ENCODE measurements at places on chromosomes 6 and 20.

GRCh38 chr20:63653041-63653973 lies at the start of gene STMN3:
TSS of gene STMN3 (minus strand) at chr20:63653424. CDS start at chr20:63653345, 79 bp downstream.
- DNase-seq = peak; percentile 98

DNA sequence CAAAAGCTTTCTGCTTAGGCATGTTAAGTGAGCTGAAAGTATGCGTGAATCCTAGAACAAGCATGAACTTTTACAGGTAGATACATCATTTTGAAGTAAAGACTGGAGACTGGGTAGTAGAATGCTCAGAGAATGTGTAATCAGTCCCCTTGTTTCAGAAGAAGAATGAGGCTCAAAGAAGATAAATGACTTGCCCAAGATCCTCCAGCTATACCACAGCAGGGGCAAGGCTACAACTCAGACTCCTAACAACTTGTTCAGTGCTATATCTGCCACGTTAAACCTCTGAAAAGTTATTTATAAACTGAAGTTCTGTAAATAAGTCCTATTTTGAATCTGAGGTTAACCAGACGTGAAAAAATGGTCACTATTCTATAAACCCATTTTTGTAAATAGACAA lies 2.9 kb downstream of the RIPOR2 start:
- no peak for DNase-seq

- peak; percentile 59 for DNase-seq
Observed at GRCh38 chr6:108363889-108364313, 69.0 kb downstream of the AFG1L start.

GRCh38 chr6:108998485-108998884 lies 96.2 kb downstream of the SESN1 start:
- DNase-seq = no peak

DNA sequence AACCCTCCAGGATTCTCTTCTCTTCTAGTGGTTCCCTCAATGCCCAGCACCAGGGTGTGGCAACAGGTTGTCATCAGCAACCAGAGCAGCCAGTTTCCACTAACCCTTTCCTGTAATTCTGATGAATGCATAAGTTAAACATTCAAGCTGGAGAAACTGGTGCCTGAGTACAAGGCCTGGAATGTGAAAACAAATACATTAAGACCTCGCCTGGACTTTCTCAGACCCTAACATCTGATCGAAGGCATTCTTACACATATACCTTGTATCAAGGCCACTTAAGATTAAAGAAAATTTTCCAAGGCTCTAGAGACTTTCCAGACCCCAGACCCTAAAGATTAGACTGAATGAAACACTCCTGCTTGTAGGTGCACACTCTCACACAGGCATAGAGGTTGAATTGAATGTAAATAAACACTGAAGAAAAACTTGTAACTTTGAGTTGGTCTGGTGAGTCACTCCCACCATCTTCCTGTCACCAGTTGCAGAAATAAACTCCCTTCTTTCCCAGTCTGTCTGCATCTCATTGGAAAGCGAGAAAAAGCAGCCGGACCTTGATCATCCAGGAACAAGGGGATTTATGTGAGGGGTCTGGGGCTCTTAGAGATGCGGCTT lies 9.0 kb downstream of the LRP11 start:
- DNase-seq = peak; percentile 85

- no peak for DNase-seq
Observed at GRCh38 chr6:46979206-46979605, 57.5 kb upstream of the ADGRF5 start.

- no peak for DNase-seq
Observed at GRCh38 chr6:48844696-48845095, 618.4 kb downstream of the MMUT start.

GRCh38 chr6:50975216-50975615 lies 156.5 kb downstream of the TFAP2B start:
- no peak for DNase-seq

DNA sequence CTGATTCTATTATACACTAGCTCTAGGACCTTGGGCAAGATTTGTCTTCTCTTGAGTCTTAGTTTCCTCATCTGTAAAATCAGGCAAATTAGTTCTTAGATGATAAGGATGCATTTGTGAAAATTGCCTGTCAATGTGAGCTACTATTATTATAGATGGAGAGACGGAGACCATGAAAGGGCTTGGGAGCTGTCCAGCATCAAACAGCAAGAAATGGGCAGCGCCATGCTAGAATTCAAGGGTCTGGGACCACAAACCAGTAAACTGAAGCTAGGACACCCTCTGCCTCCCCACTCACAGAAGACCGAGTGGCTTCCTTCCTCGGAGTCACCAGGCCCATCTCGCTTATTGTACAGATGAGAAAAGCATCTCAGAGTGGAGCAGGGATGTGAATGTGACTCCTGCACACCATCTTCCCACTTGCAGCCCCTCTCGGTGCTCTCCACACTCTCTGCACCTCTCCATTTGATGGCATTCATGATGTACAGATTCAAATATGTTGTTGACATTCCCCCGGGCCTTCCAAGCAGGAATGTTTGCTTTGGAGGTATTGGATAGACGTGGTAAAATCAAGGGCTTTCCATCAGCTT lies 24.1 kb upstream of the BPIFA3 start:
- DNase-seq = peak; percentile 6

- no peak for DNase-seq
Observed at GRCh38 chr20:1734269-1734858, 76.8 kb upstream of the SIRPG start.

GRCh38 chr20:50554694-50555579 lies 44.8 kb downstream of the PTPN1 start:
- no peak for DNase-seq

- no peak for DNase-seq
Observed at GRCh38 chr20:39163993-39164392, 201.8 kb downstream of the DHX35 start.

DNA sequence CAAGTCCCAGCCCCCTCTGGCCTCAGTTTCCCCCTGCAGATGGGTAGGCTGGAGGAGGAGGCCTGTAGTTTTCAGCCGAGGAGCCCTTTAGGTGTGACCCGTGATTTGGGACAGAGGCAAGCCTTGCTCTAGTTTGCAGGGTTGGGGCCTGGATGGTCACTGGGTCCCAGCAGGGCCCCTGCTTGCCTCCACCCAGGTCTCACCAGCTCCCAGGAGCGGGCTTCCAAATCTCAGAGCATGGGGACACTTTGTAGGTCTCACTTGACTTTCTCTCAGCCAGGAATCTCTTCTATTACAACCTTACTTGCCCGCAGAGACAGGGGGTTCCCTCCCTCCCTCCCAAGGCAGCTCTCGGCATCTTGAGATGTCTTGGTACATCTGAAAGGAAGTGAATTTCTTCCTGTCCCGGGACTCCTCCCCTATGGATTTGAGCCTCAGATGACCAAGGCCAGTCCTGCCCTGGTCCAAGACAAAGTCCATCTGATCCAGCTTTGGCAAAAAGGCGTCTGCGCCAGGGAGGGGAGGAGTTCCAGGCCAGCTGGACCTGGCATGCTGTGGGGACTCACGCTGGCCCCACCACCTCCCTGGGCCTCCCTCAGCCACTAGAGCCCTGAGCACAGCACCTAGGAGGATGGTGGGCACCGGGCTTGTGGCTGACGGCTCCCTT lies 47.4 kb downstream of the SRC start:
- no peak for DNase-seq

- DNase-seq = no peak
Observed at GRCh38 chr6:154672086-154672485, 61.1 kb upstream of the SCAF8 start.

DNA sequence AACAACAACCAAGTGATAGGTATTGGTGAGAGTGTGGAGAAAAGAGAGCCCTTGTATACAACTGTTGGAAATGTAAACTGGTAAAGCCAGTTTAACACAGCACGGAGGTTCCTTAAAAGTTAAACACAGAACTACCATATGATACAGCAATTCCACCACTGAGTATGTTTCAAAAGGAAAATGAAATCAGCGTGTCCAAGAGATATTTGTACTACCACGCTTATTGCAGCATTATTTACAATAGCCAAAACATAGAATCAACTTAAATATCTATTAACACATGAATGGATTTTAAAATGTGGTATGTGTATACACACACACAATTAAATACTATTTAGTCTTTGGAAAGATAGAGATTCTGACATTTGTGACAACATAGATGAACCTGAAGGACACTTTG lies 1.1 kb downstream of the PTCHD4 start:
- DNase-seq = peak; percentile 23

DNA sequence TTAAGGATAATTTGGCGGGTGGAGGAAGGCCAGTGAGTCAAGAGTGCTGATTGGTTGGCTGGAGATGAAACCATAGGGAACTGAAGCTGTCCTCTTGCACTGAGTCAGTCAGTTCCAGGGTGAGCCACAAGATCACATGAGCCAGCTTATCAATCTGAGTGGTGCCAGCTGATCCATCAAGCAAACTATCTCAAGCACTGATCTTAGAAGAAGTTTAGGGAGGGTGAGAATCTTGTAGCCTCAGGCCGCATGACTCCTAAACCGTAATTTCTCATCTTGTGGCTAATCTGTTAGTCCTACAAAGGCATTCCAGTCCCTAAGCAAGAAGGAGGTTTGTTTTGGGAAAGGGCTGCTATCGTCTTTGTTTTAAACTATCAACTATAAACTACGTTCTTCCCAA lies 954.3 kb downstream of the KIF16B start:
- no peak for DNase-seq

- no peak for DNase-seq
Observed at GRCh38 chr6:134289204-134289575, 28.7 kb downstream of the SGK1 start.

- DNase-seq = no peak
Observed at GRCh38 chr20:49540232-49540620, 27.7 kb downstream of the PTGIS start.

- no peak for DNase-seq
Observed at GRCh38 chr6:79614326-79615305, 16.5 kb upstream of the SH3BGRL2 start.

- DNase-seq = peak; percentile 68
Observed at GRCh38 chr6:152124429-152125074, 317.1 kb downstream of the ESR1 start.

- DNase-seq = no peak
Observed at GRCh38 chr6:84515067-84515466, 249.3 kb downstream of the TBX18 start.

DNA sequence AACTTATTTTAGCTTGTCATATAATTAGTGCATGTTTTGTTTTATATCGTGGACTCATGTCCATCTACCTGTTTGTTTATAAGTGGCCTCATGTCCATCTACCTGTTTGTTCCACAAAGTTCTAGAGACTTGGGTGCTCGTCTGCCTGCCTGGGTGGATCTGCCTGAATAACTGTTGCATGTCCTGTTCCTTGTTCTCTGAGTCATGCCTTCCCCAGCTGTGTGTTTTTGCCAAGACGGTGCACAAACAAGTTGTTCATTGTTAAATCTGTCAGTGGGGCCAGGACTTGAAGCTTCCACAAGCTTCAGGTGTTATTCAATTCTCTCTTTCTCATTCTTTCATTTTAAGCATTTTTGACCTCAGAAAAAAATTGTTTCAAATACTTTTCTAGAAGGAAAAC lies 358.0 kb upstream of the CITED2 start:
- DNase-seq = peak; percentile 54

GRCh38 chr6:144077871-144078270 lies 17.5 kb downstream of the SF3B5 start:
- DNase-seq = no peak

DNA sequence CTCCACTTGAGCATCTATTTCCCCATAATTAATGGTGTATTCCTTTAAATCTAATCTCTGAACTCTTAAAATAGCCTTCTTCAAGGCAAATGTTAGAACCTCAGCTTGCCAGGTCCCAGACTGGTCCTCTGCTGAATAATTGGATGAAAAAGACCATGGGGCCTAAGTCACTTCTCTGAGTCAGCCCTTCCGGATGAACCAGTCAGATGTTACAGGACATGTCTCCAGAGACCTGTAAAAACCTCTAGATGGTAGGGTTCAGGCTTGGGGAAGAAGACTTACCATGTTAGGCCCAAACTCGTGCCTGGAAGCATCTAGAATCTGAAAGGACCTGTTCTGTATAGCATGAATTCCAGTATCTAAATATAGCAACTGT lies 97.3 kb downstream of the CDKAL1 start:
- no peak for DNase-seq

- no peak for DNase-seq
Observed at GRCh38 chr6:56244528-56245253, 2.7 kb downstream of the COL21A1 start.

- DNase-seq = peak; percentile 43
Observed at GRCh38 chr6:39755231-39755630, 30.0 kb upstream of the KIF6 start.

DNA sequence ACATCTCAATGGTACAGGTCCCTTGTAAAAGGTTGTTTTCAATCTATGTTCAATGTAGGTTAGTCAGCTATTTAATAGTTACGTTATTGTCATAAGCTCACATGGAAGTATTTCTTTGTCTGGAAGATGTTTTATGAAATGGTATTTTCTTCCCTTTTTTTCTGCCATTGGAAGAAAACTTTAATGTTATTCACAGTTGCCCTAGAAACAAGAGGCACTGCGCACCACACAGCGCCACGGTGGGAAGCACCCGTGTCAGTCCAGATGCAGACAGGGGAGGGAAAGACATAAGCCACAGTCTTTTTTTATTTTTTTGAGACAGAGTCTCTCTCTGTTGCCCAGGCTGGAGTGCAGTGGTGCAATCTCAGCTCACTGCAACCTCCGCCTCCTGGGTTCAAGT lies 82.1 kb downstream of the GCNT2 start:
- DNase-seq = no peak

DNA sequence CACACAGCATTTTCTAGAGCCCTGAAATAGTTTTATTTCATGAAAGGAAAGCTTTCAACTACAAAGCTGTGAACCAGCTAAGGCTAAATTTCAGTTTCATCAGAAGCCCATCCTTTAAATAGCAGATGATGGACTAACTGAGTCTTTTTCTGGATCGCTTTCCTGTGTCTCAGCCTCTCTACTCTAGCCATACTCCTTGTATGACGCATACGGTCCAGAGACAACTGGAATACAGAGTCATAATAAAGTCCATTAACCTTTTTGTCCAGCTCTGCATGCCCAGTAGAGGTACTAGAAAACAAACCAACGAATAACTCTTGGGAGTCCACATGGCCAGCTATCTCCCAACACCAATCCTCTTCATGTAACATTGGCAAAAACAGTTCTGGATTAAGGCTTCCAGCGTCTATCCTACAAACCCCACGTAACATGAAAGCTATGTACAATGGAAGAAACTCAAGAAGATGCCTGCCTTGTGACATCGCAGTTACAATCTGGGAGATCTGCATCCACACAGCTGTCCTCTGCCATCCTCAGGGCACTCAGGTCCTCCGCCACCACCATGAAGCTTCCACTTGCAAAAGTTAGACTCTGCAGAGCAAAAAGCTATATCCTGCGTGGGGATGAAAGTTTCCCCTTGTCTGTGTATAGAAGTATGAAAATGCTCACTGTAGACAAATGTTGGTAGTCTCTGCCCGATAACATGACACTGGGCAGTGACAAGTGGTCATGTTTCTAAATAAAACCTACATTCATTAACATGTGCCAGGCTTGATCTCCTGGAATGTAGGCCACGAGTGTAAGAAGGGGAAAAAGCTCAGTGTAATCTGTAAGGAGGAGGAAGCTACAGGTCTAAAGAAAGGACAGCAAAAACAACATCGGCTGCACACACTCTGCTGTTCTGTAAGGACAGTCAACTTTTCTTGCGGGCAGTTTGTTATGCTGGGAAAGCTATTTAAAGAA lies 360.4 kb downstream of the ESR1 start:
- DNase-seq = no peak

- no peak for DNase-seq
Observed at GRCh38 chr6:148346681-148347440, 4.2 kb downstream of the SASH1 start.

- no peak for DNase-seq
Observed at GRCh38 chr20:25275813-25276532, 28.1 kb downstream of the PYGB start.

- DNase-seq = no peak
Observed at GRCh38 chr6:7762760-7763159, 36.9 kb downstream of the BMP6 start.

Measured in astrocyte of the hippocampus (primary cell).